A549 treated with DMSO at 1 μM for 4 hours (cell line): ENCODE measurements at places on chromosomes 2 and 18. TPM values are rescaled to one million over a fixed set of nuclear protein-coding genes. Genes with fewer than 3 reads are reported as not detected.

The NCL gene
- total RNA-seq = 759 to 927 TPM (median 863 TPM) in 5 replicates

The TXNDC2 gene
- total RNA-seq = 0.05 to 0.38 TPM (median 0.17 TPM) in 5 replicates

The ANKRD29 gene
- total RNA-seq = 10.0 to 14.9 TPM (median 12.6 TPM) in 5 replicates

The ACP1 gene
- total RNA-seq = 191 to 233 TPM (median 201 TPM) in 5 replicates

The CRYGD gene
- not detected in 5 replicates for total RNA-seq

The KCTD18 gene
- 8.9 to 12.6 TPM (median 9.3 TPM) in 5 replicates for total RNA-seq

The OTX1 gene
- total RNA-seq = 2.6 to 4.3 TPM (median 3.8 TPM) in 5 replicates

The CNRIP1 gene
- total RNA-seq = 2.2 to 2.9 TPM (median 2.3 TPM) in 5 replicates
